ENCODE measurements at places on chromosomes 5 and 9.
A peak's percentile ranks its signal among the peaks of the same experiment; 100 is the strongest.

GRCh38 chr5:109767184-109767995 lies 77.7 kb downstream of the MAN2A1 start:
- no peak for DNase-seq

- no peak for DNase-seq
Observed at GRCh38 chr5:134490255-134490924, 35.1 kb upstream of the JADE2 start.

- no peak for DNase-seq
Observed at GRCh38 chr9:131103024-131103423, 6.7 kb downstream of the AIF1L start.

DNA sequence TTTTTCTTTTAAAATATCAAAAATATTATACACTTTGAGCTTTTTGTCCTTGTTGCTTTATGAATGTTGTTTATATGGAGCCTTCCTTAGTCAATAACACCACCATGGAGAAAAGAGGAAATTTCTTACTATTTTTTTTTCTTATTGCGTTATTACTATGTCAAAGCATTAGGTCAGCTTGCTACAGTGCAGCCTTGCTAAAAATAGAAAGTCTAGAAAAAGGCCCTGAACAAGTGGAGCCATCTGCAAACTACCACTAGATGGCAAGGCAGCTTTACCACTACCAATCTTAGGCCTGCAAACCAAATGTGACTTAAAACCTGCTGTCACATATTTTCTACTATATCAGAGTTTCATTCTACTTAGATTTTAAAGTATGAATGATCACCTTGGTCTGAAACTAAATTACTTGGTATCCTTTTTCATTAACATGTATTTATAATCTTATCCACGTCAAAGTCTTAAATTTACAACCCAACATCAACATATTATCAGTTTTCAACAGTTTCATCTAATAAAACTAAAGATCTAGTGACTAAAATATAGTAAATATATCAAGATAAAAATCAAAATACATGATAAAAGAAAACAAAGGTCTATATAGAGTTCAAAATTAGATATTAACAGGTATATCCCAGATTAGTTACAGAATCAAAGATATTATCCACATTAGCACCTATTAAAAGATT lies 113.1 kb upstream of the ACOT12 start:
- DNase-seq = peak; percentile 68

- no peak for DNase-seq
Observed at GRCh38 chr9:18890372-18890771, 142.6 kb downstream of the SAXO1 start.

Data from HEK293T (cell line).